ENCODE measurements at places on chromosomes 2 and 18.

DNA sequence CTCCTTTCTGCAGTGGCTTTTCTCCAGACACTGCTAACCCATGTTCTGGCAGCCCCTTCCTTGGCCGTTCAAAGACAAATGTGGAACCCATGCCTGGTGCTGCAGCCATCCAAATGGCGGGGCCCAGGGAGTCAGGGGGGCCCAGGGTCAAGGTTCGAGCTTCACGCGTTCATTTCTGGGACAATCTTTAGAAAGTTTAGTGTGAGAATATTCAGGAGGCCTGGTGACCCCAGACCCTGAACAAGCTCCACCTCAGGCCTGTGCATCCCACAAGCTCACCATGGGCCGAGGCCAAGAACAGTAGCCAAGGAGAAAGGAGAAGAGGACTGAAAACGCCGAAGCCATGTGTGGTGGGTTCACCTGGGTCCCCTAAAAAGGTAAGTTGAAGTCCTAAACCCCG lies 54.4 kb downstream of the ANKMY1 start:
- no peak for DNase-seq

- DNase-seq, result no peak
Observed at GRCh38 chr2:172155752-172156151, 53.1 kb upstream of the DLX2 start.

DNA sequence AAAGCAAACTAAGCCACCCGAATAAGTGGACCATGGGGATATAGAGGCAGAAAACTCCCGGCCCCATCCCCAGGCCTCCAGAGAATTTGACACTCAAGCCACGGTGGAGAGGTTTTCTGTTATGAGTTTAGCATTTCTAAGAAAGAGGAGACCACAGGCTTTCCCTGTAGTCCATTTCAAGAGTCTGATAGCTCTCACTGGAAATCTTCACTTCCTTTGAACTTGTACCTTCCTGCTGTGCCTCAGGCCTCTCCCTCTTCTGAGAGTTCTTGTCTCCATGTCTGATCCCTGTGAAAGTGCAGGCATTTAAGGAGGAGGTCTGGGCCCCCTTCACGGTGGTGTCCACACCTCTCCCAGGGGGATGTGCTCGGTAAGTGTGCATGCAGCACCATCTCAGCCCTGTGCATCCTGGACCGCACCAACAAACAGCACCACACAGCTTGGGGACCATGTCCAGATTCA lies 113.7 kb downstream of the BCL2 start:
- DNase-seq, result no peak

- no peak for DNase-seq
Observed at GRCh38 chr2:215620528-215620927, 184.7 kb upstream of the FN1 start.

DNA sequence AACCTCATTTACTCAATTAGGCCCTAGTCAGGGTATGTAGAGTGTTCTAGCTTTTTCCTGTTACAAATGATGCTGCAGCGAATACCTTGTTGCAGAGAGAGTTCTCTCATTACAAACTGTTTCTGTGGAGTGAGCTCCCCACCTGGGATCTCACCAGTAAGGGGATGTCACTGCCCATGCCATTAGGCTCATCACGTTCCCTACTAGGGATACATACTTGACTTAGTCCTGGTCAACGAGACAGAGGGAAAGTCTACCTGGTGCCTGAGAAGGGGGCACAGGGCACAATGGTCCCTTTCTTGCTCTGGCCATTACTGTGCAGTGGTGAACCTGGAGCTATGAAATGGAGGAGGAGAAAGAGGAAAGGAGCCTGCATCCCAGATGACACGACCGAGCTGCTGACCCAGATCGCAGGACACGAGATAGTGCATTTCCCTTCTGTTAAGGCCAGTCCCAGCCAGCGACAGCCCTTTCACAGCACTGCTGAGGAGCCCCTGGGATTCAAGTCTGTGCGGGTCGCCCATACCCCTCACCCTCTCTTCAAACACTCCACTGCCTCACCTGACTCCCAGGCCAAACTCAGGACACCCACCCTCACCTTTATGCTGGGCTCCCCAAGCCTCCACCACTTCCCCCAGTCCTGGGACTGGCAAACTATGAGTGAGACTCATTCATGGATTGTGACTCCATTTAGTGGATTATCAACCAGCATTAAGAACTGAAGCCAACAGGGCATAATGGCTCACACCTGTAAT lies 16.0 kb downstream of the MALL start:
- no peak for DNase-seq

- no peak for DNase-seq
Observed at GRCh38 chr2:191347881-191348280, 102.7 kb downstream of the MYO1B start.

- DNase-seq, result no peak
Observed at GRCh38 chr2:151976945-151977353, 121.9 kb downstream of the CACNB4 start.

DNA sequence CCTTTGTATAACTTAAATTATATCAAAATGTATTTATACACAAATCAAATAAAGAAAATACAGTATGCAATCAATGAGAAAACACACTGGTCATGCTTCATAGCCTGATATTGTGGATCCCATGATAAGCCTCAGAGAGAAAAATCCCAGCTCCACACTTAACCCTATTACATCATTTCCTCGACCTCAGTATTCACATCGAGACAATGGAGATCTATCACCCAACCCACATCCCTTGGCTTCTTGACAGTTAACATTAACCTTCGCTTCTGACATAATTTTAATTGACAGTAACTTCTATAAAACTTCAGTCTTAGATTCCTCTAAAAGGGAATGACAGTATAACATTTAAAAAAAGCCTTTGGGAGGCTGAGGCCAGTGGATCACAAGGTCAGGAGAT lies 11.6 kb downstream of the TMX3 start:
- no peak for DNase-seq

GRCh38 chr2:98205889-98206288 lies 118.9 kb downstream of the VWA3B start:
- DNase-seq, result no peak

GRCh38 chr2:15773204-15773603 lies 167.1 kb upstream of the MYCN start:
- DNase-seq, result no peak
